ENCODE measurements at places on chromosomes 12 and 14.

DNA sequence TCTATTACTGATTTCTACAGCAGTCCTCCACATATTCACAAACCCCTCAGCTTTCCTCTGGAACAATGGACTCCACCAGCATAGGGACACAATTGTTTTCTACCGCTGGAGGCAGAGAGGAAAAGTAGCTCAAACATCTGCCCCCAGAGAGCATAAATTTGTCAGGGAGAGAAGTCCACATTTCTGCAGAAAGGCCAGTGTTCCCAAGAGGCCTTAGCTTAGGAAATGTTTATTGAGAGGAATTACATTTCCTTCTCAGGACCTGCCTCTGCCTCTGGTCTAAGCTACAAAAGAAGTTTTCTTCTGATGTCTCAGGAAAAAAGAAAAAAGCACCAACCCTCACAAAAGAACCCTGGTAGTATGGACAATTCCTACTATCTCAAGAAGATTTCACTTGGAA, 217.8 kb upstream of the BMP4 start:
- DNase-seq = no peak

- peak; percentile 96 for DNase-seq
Observed at GRCh38 chr12:92462049-92462448, 240.7 kb upstream of the PLEKHG7 start.

DNA sequence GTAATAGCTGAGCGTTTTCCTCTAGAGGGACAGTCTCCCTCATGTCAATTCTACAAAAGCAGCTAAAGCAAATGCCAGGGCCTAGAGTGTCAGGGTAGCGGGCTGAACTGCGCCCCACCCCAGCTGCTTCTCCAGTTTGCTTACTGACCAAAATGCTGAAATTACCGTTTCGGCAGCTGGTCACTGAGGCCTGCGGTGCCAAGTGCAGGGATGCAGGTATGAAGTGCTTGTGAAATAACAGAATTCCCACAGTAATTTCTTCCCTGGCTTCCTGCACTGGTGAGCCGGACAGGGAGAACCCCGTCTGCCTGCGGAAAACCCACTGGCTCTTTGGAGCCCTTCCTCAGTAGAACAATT, 19.1 kb downstream of the PSMC1 start:
- DNase-seq = no peak

DNA sequence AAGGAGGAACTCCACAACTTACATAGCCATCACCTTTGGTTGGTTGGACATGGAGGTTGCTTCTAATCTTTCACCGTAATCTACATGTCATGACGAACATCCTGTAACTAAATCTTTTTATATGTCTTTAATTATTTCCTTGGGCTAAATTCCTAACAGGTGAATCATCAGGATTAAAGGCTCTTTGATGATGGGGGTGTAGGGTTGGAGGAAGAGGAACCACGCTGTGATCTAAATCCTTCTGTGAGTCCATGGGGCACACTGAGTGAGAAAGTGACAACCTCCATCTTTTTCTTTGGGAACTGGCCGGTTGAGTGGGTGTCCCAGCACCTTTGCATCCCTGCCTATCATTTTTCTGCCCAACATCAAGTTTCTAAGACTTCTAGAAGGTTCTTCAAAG, 31.1 kb upstream of the MAP1LC3B2 start:
- no peak for DNase-seq

GRCh38 chr12:78864403-78864869, at the start of gene SYT1:
TSS of gene SYT1 (plus strand) at chr12:78864774.
- DNase-seq = no peak

- no peak for DNase-seq
Observed at GRCh38 chr12:52217223-52217622, 15.8 kb upstream of the KRT7 start.

GRCh38 chr14:90911121-90911520, 94.9 kb upstream of the TTC7B start:
- DNase-seq = no peak

GRCh38 chr12:76035045-76035444, 3.5 kb upstream of the PHLDA1 start:
- no peak for DNase-seq

DNA sequence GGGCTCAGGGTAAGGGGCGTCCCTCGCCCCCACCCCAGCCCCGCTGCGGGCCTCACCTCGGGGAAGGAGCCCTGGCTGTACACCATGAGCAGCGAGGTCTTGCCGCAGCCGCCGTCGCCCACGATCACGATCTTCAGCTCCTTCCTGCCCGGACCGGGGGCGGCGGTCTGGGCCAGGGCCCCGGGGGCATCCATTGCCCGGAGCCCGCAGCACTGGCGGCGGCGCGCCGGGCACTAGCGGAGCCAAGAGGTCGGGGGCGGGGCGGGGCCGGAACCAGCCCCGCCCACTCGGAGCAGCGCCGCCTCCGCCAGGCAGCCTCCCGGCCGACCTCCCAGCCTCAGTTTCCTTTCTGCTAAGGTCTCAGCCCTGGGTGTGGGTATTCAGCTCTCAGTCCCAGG, at the start of gene RHOF:
TSS of gene RHOF (minus strand) at position 249 of the 398 bp plus-strand sequence. CDS start at position 194, 55 bp downstream.
- DNase-seq = no peak

- no peak for DNase-seq
Observed at GRCh38 chr12:10069099-10069498, 29.7 kb downstream of the CLEC1A start.

- DNase-seq = no peak
Observed at GRCh38 chr14:99654235-99654985, 9.5 kb downstream of the HHIPL1 start.

GRCh38 chr14:90560991-90561390, 164.2 kb downstream of the CALM1 start:
- DNase-seq = no peak

Data from GM12878 (cell line).